ENCODE measurements at places on chromosomes 7 and 10.

- no peak for DNase-seq
Observed at GRCh38 chr10:122557516-122557915, 3.0 kb upstream of the DMBT1 start.

DNA sequence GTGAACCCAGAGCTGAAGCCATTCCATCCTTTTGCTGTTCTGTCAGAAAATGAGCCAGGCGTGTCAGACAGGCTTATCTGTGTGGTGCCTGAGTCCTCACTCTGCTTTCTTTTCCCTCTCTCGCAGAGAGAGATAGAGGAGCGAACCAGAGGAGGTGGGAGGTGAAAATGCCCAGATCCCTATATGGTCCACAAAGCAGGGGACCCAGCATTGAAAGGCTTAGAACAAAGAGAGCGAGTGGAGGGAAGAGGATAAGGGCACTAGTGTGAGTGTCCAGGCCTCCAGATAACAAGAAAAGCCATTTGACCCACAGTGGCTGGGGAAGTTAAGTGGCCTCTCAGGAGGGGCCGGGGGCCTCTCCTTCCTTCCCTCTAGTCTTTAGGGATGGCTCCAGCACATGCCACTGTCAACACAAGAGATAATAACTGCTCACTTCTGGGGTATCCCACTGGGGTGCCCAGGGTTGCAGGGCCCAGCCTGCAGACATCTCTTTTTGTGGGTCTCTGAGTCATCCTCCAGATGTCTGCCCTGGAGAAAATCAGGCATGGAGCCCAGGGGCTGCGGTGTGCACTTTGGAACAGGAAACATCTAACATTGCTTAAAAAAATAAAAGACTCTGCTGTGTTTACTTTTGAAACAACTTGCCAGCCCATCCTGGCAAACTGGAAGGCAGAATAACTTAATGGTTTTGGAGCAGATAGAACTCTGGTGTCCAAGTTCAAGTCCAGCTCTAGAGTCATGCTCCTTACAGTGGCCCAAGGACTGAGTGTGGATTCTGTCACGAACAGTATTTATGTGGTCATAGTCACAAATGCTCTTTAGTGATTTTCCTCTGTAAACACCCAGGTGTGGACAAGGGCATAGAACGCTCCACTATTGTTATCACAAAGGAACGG, 189.5 kb downstream of the CXCL12 start:
- DNase-seq = no peak

- DNase-seq = no peak
Observed at GRCh38 chr7:6375348-6376101, 72.2 kb downstream of the DAGLB start.

- DNase-seq = no peak
Observed at GRCh38 chr10:127194599-127194998, 1.8 kb downstream of the INSYN2A start.

DNA sequence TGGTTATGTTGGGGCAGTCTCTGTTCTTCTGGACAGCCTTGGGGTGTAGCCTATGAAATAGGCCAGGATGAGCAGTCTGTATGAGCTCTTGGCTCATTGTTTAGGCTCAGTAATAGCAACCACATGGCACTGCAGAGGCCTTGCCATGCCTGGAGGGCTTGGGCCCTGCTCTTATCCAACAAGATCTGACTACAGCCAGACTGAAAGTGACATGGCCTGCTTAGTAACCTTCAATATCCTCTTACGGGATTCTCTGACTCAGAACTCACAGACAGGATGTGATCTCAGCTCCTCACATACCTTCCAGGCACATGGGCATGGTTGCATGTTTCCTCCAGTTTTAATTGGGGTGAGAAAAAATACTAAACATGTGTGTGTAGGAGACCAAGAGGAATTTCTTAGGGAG, 289.3 kb downstream of the PTEN start:
- no peak for DNase-seq

DNA sequence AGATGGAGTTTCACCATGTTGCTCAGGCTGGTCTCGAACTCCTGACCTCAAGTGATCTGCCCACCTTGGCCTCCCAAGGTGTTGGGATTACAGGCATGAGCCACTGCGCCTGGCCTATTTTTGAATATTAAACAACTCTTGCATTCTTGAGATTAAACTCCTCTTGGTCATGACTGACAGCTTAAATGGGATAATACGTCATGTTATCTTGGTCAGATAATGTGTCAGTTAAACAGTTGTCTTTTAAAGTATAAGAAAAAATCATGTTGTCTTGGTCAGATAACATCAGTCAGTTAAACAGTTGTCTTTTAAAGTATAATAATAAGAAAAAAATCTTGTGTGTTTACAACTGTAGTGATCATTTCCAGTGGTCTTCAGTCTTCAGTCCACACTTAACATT, 73.6 kb upstream of the SYPL1 start:
- no peak for DNase-seq

- DNase-seq = no peak
Observed at GRCh38 chr10:59508296-59508695, 145.9 kb upstream of the FAM13C start.

DNA sequence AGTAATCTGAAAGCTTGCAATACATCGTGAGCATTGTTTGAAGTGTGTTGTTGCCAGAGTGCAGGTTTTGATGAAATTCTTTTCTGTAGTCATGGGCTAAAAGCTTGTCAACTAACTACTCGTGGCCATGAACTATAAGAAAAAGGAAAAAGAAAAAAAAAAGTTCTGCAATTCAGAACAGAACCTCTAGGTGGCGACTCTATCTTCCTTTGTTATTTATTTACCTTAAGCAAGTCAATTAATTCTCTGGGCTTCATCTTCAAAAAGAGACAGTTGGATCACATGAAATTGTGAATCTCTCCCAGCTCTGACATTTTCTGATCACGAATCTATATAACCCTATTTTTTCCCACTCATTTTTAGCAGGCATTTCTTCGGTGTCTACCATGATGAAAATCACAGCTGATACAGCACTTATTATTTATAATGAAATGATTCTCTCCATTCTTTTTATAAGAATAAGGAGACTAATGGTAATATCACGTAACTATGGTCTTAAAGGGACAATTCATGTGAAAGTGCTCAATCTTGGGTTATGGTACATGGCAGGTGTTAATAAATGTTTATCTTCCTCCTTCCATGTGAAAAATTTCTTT, 18.8 kb downstream of the TMEM196 start:
- peak; percentile 5 for DNase-seq

DNA sequence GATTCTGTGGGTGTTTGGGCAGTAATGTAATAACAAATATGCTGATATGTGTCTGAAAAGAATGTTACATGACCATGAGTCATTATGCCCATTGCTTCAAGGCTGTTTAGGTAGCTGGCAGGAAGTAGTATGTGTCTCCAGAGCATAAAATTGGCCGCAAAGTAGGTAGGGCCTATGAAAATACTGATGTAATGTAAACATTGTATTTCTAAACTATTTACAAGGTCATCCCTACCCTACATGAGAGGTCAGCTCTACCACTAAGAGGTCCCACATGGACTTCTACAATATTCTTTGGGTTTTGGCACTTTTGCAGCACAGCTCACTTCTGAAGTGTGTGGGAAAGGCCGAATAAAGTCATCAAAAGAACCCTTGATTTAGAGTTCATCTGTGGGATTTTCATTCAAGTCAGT, 301.9 kb downstream of the AHR start:
- DNase-seq = no peak

- no peak for DNase-seq
Observed at GRCh38 chr7:149496642-149497391, 792 bp downstream of the ZNF746 start.

GRCh38 chr10:112753961-112754411, 196.1 kb upstream of the TCF7L2 start:
- no peak for DNase-seq

DNA sequence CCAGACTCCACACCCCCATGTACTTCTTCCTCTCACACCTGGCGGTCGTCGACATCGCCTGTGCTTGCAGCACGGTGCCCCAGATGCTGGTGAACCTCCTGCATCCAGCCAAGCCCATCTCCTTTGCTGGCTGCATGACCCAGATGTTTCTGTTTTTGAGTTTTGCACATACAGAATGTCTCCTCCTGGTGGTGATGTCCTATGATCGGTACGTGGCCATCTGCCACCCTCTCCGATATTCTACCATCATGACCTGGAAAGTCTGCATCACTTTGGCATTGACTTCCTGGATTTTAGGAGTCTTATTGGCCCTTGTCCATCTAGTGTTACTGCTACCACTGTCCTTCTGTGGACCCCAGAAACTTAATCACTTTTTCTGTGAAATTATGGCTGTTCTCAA, 4.8 kb downstream of the OR2A25 start:
- DNase-seq = no peak

GRCh38 chr10:69056129-69056528, 31.8 kb upstream of the SRGN start:
- no peak for DNase-seq

GRCh38 chr10:63772491-63772890, 251.3 kb downstream of the REEP3 start:
- no peak for DNase-seq

GRCh38 chr7:85191383-85191782, 4.5 kb upstream of the SEMA3D start:
- DNase-seq = no peak

GRCh38 chr10:98516352-98516751, 69.6 kb upstream of the HPS1 start:
- no peak for DNase-seq

- no peak for DNase-seq
Observed at GRCh38 chr7:46812101-46812675, 769.7 kb downstream of the TNS3 start.

GRCh38 chr7:113371416-113372043, 253.2 kb upstream of the SMIM30 start:
- no peak for DNase-seq

GRCh38 chr7:55486991-55487390, 85.3 kb downstream of the VOPP1 start:
- DNase-seq = no peak

- DNase-seq = no peak
Observed at GRCh38 chr7:24854866-24855265, 97.6 kb upstream of the GSDME start.

GRCh38 chr10:49781247-49781646, 19.1 kb upstream of the OGDHL start:
- DNase-seq = no peak

GRCh38 chr10:31921031-31921430, 7.6 kb downstream of the ARHGAP12 start:
- no peak for DNase-seq

DNA sequence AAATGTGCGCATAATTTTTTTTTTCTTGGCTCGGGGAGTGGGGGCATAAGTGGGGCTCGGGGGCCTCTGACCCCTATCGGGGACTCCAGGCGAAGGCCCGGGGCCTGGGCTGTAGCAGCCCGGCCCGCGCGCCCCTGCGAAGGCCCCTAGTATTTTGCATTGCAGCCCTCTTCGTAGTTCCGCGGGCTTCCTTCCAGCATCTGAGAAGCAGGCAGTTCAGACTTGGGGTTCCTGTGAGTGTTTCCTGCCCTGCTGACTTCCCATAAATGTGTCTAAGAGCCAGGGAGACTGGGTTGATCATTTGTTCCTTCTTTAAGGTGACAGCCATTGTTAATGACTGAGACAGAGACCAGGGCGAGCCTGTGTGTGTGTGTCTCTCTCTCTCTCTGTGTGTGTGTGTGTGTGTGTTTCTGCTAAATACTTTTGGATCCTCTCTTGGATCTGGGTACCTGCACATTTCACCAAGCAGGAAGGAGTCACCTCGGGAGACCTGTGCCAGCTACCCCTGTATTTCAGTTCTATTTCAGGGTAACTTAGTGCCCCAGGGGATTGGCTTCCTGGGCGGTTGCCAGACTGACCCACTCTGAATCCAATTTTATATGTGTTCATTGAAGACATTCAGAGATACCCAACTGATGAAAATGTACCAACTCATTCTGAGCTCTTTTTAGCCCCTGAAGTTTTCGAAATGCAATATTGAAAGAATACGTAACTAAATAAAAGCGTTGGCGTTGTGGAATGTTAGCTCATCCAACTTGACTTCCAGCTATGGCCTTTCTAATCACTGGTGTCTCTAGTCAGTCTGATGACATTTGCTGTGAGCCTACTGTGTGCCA, 805 bp downstream of the MSRB2 start:
- DNase-seq = no peak

DNA sequence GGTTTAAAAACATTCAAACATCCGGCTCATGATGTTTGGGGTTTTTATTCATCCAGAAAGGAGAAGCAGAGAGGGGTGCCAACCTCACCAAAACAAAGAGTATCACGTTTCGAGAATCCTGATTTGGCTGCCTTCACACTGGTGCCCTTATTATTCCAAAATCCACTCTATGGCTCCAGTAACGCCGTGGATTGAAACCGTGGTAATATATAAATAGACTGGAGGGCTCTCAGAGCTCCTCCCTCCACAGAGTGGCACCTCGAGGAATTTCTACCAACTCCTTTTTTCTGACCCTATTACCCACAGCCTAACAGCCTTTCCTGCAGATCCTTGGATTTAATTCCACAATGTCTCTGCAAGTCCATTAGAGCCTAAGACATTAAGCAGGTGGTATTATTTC, 353.6 kb downstream of the CRPPA start:
- DNase-seq = no peak

- peak; percentile 35 for DNase-seq
Observed at GRCh38 chr10:75398692-75399460, 2.7 kb downstream of the ZNF503 start.

DNA sequence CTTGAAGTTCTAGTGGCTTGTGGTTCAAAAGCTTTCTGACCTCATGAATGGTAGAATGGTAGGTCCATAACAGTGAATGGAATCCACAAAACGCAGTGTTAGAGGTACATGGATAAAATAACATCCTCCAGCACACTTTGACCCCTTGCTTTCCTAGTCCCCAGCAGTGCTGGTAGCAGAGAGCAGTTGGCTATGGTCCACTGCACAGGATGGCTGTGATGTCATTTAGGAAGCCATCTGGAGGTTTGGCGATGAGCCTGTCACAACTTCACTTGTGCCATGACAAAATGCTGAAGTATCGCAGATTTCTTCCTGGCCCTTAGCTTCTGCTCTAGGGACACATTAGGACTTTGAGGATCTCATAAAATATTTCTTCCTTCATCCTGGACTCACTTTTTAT, 300.0 kb upstream of the FZD8 start:
- no peak for DNase-seq

DNA sequence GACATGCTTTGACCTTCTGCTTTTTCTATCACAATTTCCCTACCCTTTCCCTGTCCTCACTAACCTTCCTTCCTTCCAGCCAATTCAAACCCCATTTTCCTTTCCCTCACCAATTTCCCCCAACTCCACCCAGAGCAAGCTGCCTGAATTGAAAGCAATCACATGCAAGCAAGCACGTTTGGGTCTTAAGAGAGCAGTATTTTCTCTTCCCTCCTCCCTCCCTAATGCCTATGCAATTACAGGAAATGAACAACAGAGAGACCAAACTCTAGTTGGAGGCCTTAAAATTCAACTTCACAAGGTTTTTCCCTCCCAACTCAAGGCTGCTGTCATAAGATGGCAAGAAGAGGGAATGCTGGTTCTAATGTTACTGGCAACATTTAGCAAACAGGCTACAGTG, 117.2 kb downstream of the MYOF start:
- DNase-seq = no peak

DNA sequence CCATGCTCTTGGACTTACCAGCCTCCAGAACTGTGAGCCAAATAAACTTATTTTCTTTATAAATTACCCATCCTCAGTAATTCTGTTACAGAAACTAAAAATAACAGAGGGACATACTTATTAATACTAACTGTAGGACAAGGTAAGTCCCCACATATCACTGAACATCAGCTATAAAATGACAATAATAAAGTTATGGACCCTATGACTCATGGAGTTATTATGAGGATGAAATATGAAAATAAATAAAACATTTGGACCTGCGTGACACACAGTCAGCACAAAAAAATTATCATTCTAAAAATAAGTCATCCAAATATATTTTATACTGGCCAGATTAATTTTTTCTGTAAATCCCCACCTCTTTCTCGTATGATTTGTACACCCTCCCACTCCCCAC, 34.9 kb upstream of the ELAPOR2 start:
- no peak for DNase-seq
